ENCODE measurements at places on chromosomes 12 and 14.

DNA sequence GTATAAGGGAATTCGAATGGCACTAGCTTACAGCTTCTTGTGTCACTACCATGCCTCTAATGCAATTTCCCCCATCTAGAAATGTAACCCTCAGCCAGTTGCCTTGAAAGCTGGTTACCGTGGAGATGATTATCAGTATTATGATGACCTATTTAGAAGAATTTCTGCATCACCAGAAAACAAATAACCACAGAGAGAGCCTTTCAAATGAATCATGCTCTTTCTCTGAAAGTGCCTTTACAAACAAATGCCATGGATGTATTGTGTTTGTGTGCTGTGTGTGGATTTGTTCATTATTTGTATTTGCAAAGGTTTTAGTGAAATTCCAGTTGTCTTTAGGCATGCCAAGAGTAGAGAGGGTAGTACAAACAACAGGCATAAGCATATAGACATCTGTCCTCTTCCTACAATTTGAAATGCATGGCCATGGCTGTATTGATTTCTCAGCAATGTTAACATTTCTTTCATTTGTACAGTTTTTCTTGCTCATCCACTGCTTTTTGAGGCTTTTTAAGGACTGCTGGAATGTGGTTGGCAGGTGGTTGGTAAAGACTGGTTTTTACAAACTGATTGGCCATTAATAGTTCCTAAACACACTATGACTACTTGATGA, 266.5 kb downstream of the PAWR start:
- no peak for DNase-seq

- no peak for DNase-seq
Observed at GRCh38 chr14:89775151-89775550, 179.4 kb downstream of the EFCAB11 start.

DNA sequence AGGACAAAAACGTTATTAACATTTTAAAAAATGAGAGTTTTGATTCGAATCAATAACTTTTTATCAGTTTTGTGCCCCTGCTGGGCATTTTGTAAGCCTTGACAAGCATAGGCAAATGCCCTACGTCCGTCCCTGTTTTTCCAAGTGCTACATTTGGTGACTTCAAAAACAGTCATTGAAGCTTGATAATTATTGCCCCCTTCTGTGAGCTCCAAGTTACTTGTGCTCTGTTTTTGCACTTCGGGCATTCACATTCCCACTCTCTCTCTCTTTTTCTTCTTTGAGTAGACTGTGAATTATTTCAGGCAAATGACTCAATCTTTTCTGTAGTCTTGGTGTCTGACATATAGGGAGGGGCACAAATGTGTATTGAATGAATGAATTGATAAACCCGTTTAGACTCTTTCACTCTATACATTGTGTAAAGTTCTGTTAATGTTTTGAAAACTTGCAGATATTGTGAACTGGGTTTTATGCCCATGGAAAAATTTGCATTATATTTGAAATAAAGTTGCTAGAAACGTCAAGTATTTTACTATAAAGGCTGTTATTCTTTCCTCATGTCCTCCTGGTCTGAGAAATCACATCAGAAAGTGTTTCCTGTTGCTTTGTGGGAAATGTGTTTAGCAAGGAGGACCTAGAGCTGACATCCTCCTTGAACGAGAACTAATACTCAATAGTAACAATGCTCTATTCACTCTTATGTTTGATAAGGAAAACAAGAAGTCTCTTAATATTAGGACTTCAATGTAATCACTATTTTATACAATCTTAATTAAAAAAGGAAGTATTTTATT, 1.4 kb downstream of the APAF1 start:
- DNase-seq: no peak

- no peak for DNase-seq
Observed at GRCh38 chr14:92380582-92380981, 57.6 kb downstream of the SLC24A4 start.

GRCh38 chr14:50785457-50786063, 45.4 kb downstream of the NIN start:
- no peak for DNase-seq

GRCh38 chr12:111937429-111937828, 75.5 kb downstream of the TMEM116 start:
- DNase-seq: no peak

- DNase-seq: no peak
Observed at GRCh38 chr12:39860695-39861094, 241.1 kb upstream of the ABCD2 start.

GRCh38 chr12:124295431-124296058, 652 bp downstream of the RFLNA start:
- no peak for DNase-seq

DNA sequence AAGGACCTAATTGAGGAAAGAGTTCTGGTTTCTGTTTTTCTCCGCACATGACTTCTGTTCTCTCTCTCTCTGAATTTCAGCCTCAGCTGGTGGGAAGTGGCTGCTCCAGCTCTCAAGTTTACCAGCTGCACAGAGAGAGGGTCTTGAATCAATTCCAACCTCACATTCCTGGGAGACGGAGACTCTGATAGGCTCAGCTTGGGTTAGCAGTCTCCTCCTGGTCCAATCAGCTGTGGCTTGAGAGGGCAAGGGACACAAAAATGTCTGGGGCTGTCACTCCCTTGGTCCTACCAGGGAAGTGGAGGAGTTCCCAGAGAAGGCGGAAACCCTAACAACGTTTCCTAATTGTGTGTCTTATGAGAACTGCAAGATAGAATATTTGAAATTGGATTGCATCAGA, 7.0 kb downstream of the CCDC63 start:
- no peak for DNase-seq

GRCh38 chr12:91851741-91852477, 293.7 kb downstream of the BTG1 start:
- no peak for DNase-seq

- no peak for DNase-seq
Observed at GRCh38 chr12:59408431-59408830, 187.4 kb upstream of the SLC16A7 start.

DNA sequence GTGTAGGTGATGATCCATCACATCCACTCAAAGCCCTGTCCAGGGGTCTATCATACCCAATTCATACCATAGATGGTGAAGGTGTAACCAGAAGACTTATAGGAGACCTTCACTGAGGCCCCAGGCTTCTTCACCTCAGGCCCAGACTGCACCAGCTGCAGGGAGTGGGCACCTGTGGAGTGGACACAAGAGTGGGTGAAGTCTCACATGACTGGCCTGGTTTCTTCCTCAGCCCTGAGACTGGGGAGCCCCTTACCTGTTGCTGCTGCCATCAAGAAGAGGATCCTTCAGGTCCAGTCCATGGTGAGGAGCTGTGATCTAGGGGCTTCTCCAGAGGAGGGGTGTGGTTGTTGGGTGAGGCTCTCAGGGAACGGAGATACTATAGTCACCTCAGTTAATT, 851.0 kb downstream of the TMEM121 start:
- no peak for DNase-seq

- DNase-seq: no peak
Observed at GRCh38 chr12:28065374-28065773, 92.8 kb upstream of the PTHLH start.

DNA sequence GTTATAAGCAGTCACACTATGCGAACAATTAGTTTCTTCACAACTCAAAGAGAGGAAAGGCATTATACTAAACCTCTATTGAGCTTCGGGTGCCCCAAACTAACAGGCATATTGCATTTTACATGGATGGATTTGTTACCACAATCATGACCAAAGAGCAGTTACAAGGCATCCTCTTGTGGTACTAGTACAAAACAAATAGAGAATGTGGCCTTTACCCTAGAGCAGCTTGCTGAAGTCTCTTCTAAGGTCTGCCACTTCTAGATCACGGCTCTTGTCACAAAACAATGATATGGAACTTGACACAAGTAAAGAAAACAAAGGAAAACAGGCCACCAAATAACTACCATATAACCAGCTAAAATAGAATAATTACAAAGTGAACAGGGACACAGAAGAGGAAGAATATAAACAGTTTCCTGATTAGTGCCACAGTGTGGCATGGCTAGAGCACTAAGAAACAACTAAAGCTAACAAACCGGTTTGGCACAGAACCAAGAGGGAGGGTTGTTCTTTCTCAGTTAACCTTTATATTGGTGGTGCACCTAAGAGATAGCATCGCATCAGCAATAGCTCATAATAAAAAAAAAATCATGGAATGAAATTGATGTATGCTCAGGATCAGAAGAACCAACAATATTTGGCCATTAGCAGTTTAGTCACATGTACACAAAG, 209.7 kb upstream of the ATP2B1 start:
- no peak for DNase-seq

GRCh38 chr12:93174473-93174872, 203.3 kb upstream of the NUDT4 start:
- no peak for DNase-seq

DNA sequence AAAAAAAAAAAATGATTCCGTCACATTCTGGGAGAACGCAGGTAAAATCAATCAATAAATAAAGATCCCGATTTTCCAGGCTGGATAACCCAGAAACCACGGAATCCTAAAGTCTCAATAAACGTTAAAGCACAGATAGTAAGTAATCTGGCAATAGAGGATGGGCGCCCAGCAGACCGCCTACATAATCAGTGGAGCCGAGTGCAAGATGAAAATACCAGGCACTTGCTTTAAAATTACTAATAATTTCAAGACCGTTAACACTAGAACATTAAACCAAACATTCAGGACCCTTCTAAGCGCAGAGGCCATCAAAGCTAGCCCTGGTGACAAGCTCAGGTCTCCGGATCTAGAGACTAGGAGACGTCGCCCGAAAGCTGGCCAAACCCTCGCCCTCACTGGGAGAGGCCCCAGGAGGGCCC, 1.2 kb upstream of the DCAF11 start:
- DNase-seq: no peak

GRCh38 chr12:2297004-2297403, 244.2 kb downstream of the CACNA1C start:
- no peak for DNase-seq

DNA sequence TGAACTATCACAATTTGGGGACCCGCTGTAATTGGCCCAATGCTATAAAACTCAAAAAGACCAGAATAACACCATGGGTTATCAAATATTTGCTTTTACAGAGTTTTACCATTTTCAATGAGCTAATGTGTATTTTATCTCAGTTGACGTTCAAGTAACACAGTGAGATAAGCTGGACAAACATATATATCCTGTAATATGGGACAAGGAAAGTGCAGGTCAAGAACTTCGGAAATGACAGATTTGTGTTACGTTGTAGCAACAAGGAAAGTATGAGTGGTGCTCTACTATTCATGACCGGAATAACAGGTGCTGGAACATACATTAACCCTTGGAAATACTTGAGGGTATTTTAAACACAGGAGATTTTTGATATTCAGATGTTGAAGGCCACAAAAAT, 566.4 kb upstream of the FLRT2 start:
- no peak for DNase-seq

DNA sequence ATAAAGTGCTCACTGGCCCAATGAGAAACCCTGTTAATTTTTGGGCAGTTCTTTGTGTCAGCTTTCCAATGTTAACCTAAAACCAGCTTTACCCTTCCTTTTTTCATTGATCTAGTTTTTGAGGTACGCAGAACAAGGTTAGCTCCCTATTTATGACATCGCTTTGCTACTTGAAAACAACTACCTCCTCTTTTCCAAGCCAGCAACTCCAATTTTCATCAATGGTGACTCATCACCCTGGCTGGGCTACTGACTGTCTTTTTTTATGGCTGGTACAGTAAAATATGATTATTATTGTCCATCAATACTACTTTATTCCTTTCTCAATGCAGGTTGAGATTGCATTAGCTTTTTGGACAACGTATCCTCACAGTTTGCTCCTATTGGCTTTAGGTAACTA, 22.5 kb upstream of the AKAP6 start:
- no peak for DNase-seq

GRCh38 chr14:93126111-93126510, 10.4 kb upstream of the ITPK1 start:
- no peak for DNase-seq

DNA sequence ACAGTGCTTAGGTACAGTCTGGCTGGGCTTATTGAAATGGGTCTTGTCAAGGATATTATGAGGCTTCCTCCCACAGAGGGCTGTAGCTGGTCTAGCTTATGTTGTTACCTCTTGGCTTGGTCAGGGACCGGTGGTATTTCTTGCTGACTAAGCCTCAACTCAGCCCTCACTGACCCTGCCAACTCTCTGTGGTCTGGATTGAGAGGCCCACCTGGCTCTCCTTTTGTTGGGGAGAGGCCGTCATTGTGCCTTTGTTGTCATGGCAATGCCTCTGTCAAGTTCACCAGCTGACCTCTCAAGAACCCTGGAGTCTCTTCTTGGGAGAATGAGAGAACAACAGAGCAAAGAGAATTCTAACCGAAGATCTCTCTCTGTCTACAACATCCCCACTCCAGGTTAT, 245.6 kb upstream of the NPAS3 start:
- DNase-seq: no peak

DNA sequence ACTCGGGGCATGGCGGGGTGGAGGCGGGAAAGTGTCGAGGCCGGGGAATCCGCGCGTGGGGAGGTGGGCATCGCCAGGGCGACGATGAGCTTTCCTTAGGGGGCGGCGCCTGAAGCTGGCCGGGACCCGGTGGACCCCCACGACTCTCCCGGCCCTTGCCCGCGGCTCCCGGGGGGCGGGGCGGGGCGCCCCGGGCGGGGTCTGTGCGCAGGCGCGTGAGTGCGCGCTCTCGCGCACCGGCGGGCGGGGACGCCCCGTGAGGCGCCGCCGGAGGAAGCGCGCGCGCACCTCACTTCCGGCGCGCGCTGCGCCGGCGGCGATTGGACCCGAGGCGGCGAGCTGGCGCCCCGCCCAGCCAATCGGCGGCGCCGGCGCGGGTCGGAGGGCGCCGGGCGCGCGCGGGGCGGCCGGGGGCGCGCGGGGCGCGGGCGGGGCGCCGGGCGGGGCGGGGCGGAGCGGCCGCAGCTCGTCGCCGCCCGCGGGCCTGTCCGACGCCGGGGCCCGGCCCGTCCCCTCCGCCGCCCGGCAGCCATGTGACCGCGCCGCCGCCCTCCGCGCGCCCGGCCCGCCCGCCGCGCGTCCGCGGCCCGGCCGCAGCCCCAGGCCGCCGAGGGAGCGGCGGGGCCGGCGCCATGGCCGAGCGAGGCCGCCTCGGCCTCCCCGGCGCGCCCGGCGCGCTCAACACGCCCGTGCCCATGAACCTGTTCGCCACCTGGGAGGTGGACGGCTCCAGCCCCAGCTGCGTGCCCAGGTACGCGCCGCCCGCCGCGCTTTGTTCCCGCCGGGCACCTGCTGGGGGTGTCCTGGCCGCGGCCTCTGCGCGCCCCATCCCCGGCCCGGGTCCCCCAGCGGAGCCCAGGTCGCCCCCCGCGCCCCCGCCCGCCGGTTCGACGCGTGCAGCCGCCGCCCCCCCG, at the start of gene PACS2:
TSS of gene PACS2 (plus strand) at position 462 of the 914 bp plus-strand sequence. CDS start at position 633, 171 bp downstream.
- peak; percentile 24 for DNase-seq

DNA sequence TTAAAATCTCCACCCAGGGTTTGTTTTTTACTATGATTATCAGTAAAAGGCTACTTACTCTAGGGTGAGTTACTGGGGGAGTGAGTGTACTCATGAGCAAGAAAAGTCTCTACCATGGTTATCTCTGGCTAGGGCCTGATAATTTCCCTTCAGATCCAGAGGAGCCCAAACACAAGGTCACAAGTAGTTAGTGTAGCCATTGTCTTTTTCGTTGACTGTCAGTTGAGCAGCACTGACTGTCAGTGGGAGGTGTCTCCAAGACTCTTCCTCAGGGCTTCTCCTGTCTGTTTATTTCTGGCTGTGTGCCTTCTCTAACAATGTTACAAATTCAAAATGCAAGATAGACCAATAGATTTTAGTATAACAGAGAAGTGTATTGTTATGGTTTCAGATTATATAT, 181.2 kb upstream of the MIS18BP1 start:
- no peak for DNase-seq
